ENCODE measurements at places on chromosomes 7 and 10.

DNA sequence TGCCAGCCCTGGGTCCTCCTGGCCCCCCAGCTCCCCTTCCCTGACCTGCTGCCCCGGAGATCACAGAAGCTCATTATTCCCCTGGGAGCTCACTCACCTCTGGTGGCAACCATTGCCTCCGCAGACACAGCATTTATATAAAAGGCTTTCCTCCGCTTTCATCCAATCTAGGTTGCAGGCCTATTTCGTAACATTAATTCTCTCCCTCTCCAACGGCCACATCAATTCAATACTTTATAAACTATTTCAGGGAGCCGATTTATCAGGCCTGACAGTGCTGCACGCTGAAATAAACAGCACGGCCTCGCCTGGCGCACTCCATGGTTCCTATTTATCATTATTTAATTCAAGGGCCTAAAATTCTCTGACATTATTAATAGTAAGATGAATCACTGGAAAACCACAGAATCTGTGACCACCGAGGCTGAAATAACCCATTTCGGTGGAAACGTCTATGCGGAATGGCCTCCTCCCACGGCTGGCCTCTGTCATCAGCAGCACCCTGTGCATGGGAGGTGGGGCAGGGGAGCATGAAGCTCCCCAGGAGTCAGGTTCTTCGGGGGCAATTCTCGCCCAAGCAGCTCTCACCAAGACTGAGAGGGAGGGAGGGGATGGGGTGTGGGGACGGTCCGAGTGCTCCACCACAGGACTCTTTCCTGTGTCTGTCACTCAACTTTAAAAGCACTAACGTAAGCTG is 249.3 kb upstream of the PFKP start:
- no peak for DNase-seq

DNA sequence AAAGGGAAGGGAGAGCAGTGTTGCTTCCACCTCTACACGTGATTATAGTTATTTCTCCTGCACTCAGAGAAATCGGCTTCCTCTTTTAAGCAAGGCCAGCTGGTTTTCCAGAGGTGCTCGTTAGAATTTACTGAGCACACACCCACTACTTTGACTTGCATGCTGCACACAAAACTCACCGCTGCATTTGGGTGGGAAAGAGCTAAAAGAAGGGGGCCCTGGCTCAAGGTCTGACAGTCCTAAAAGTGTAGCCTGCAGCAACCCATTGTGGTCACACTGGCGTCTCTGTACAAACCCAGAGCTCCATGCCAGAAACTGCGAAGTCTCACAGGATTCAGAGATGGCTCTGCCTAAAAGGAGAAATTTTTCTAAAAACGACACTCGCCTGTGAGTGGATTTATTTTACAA is 133.7 kb downstream of the SLC25A13 start:
- DNase-seq: no peak

DNA sequence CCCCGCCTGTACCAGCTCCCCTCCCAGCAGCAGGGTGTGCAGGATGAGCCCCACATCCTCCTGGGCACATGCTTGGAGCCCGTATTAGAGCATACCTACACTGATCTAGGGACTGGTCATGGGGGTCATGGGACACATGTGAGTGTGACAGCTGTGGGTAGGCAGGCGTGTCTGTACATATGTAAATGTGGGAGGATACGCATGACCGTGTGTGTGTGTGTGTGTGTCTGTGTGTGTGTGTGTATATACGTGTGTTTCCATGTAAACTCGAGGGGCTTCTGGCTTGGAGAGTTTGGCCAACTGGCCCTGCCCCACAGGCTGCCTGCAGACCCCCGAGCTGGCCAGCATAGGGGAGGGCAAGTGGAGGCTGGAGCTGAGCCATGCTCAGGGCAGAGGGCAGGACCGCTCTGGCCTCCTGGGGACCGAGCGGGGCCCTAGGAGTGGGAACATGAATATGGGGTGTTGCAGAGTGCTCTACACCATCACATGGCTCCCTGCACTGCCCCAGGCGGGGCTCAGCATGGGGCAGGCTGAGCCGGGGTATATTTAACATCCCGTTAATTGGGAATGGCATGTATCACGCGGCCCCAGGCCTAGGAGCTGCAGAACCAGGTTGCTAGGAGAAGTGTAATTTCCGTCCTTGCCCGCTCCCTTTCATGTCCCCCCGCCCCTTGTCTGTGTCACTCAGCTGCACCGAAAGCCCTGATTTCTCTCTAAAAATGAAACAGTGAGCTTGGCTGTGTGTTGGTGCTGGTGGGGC is 152.7 kb upstream of the PCBD1 start:
- no peak for DNase-seq

DNA sequence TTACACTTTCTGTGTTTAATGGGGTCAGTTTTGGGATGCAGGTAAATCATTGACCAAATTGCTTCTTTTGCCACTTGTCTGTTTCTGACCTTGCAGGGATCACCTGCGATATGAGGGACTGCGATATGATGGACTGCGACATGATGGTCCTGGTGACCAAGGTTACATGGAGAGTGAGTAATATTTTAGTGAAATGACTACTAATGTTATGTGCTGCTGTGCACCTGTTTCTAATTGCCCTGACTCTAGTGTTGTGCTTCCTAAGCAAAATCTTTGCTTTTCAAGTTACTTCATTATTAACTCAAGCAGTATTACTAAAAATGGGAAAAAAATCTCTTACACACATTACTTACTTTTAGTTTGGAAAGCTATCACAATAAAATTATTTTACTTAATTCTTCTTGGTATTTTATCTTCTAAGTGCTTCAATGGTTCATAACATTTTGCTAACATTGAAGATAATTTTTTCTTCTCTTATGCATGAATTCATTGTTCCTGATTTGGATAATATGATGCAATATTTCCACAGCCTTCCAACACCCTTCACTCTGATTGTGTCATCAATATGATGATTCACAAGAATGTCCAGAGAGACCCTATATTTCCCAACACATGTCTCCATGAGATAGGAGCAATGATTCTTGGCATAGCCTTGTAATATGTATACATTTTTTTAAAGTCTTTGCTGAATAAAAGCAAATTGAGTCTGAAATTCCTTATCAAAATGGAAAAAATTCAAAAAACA is 306.2 kb upstream of the AKR1E2 start:
- no peak for DNase-seq

GRCh38 chr10:10462151-10462941 is 555.3 kb upstream of the CELF2 start:
- DNase-seq: no peak

- no peak for DNase-seq
These were observed 32.2 kb downstream of the FRMPD2 start for GRCh38 chr10:48242171-48242904.

- DNase-seq: no peak
These were observed 289.4 kb upstream of the IGFBP3 start for GRCh38 chr7:46210467-46210866.

GRCh38 chr7:27155816-27156507 is 513 bp downstream of the HOXA7 start:
- DNase-seq: no peak

Measured in hypothalamus (tissue), 51 donors.